Activated CD8-positive, alpha-beta memory T cell treated with anti-CD3 and anti-CD28 coated beads for 4 hours (primary cell): ENCODE measurements at places on chromosomes 6 and 20.

- no peak for DNase-seq
Measured at GRCh38 chr6:10434235-10434634, 19.4 kb upstream of the TFAP2A start.

DNA sequence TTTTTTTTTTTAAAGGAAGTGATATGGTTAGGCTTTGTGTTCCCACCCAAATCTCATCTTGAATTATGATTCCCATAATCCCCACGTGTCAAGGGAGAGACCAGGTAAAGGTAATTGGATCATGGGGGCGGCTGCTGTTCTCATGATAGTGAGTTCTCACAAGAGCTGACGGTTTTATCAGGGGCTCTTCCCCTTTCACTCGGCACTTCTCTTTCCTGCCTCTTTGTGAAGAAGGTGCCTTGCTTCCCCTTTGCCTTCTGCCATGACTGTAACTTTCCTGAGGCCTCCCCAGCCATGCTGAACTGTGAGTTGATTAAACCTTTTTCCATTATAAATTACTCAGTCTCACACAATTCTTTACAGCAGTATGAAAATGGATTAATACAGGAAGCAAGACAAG lies 64.3 kb downstream of the ZFP64 start:
- DNase-seq: no peak

DNA sequence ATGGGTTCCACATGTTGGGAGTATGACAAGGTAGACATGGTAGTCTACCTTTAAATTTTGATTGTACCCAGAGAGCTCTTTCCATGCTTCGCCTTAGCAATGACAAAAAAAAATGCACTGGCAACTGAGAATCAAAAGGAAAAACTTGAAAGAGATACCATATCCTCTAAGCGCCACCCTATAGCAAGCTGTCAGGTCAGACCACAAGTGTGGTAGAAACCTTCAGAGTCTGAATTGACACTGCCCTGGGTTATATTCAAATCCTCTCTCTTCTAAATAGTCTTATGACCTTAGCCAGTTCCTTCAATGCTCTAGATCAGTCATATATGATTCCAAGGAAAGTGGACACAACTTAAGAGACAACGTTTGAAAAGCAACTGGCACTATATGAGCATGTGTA lies 45.6 kb upstream of the SMLR1 start:
- DNase-seq: no peak

DNA sequence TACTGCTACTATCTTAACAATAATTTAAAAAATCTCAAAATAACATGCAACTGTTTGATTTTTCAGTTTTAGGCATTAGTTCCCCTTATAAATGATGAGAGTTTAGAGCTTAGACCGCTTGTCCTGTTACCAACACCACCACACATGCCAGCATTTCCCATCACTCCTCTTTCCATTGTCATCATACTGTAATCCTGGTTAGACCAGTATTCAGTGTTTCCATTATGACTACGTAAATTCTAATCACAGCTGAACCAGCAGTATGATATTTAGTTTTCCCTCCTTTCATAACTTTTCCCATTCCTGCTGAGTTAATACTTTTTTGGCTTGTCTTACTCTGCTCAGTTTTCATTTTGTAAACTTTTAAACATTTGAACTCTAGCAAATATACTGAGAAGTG lies 12.2 kb upstream of the TBC1D20 start:
- no peak for DNase-seq

GRCh38 chr6:16476861-16477260 lies 238.5 kb downstream of the GMPR start:
- DNase-seq: no peak

GRCh38 chr20:6583134-6583738 lies 184.2 kb upstream of the BMP2 start:
- DNase-seq: no peak

- DNase-seq: no peak
Measured at GRCh38 chr6:150877928-150878327, 12.4 kb downstream of the MTHFD1L start.

DNA sequence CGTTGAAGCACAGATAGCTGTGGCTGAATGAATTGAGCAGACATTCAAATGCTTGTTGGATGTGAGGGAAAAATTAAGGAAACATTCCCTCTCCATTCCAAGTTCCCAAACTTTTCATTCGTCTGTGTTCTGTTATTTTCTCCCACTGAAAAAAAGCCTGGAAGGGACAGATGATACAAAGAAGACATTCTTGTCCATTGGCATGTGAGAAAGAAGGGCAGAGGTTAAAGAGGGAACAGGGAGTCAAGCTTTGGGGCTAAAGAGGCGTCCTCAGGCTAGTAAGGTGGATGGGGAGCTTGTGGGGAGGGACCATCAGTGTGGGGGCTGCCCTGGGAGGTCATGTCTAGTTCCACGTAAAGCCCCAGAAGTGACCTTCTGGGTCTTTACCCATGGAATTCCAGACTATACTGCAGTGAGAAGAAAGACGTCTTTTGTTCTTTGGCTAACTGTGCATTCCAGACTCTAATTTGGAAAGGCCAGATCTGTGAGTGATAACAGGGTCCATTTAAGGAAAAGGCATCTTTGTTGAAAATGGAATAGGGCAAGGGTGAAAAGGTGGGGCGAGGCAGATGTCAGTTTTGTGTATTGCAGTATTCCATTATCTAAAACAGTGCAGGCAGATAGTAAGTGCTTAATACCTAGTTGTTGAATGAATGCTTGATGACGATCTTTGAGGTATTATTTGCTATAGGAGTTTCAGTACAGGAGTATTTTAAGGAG lies 117.5 kb downstream of the SOX4 start:
- DNase-seq: no peak

GRCh38 chr20:60137657-60138245 lies 179.5 kb downstream of the CDH26 start:
- DNase-seq: peak; percentile 13

DNA sequence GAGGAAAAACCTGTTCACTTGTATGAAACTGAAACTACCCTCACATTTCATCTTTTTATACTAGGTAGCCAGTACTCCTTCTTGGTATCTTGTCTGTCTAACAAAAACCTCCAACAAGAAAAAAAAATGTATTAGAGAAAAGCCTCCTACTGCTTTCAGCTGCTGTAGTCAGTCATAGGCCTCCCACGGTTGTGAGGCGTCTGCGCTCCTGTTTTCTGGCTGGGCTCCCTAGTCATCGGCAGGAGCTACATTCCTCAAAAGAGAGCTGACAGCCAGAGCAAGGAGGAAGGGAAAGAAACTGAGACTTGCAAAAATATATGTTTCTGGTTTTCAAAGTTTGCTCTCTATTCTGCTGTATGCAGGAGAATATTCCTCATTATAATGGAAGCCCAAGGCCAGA lies 517.0 kb downstream of the LMBRD1 start:
- no peak for DNase-seq

DNA sequence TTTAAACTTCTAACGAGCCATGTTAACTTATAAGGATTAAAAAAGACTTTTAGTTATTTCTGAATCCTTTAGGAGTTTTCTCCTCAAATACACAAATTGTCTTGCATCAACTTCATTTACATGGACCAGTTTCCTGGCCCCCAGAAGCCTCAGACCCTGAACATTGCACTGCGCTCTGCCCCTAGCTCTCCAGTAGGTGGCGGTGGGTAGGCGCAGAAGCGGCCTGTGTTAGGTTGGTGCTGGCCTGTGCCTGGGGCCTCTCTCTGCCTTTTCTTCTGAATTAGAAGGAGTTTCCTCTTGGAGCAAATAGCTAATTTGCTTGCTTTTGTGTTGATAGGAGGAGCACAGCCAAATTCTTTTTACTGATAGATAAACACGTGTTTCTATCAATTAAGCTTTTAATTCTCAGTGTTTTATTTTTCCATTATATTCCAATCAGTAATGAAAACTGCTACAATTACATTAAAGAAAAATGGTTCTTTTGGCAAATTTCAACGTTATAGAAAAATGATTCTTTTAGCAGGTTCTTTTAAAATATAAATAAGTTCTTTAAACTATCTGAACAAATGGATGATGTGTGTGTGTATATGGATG lies 44.4 kb downstream of the DTD1 start:
- no peak for DNase-seq

DNA sequence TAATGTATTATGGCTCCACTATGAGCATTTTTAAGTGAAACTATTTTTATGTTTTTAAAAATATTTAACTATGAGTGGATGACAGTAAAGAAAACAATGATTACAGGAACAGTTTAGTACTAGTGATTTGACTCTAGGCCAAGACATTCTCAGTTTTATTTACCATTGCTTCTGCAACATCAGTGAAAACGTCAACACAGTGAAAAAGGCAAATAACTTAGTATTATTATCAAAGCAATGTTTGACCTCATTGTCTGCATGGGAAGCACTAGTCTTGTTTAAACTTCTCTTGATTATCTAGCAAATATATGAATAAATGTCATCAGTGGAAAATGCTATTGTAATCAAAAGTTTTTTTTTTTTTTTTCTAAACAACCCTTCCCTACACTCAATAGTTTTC lies 165.0 kb downstream of the HTR1B start:
- no peak for DNase-seq

GRCh38 chr6:146948790-146949342 lies 255.4 kb upstream of the STXBP5 start:
- DNase-seq: no peak

GRCh38 chr20:44536175-44536574 lies 14.3 kb upstream of the SERINC3 start:
- no peak for DNase-seq

- no peak for DNase-seq
Measured at GRCh38 chr20:56358070-56358469, 704 bp upstream of the FAM210B start.

DNA sequence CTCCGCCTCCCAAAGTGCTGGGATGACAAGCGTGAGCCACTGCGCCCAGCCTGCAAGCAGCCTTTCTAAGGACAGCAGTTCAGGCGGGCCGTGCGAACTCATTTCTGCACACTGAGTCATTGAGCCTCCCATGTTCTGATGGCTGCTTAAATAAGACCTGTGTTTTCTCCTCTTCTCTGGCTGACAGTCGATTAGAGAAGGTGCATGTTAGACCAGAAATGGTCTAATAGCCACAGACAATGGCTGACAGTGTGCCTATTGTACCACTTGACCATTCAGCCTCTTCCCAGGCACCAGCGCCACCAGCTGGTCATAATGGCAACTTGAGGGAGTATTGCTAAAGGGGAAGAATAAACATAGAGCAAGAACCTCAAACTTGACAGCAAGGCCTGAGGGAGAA lies 6.2 kb downstream of the CST11 start:
- no peak for DNase-seq

- no peak for DNase-seq
Measured at GRCh38 chr20:58111310-58112016, 117.0 kb downstream of the ANKRD60 start.
